GOT3 (cell line): ENCODE measurements at places on chromosomes 16 and 17.
A peak's percentile ranks its signal among the peaks of the same experiment; 100 is the strongest.

DNA sequence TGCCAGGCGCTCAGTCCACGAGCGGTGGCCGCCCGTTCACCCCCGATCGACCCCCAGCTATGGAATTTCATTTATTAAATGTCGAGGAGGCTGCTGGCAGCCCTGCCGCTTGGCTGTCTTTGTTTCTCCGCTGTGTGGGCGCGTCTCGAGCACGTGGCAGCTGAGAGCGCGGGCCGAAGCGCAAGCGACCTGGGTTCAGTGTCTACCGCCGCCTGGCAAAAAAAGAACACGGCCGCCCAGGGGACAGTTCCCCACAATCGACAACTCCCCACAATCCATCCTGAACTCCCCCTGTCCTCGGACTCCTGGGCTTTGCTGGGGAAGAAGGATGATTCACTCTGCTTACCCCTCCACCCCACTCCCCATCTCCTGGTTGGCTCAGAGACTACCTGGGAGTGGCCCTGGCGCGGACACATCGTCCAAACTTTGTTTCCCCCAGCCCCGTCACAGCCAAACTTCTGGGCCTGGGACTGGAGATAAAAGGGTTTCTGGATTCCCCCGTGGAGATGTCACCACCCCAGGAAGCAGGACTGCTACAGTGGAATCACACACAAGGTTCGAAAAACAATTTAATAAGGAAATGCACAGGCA is 1.7 kb upstream of the ANKRD13B start:
- no peak for DNase-seq

DNA sequence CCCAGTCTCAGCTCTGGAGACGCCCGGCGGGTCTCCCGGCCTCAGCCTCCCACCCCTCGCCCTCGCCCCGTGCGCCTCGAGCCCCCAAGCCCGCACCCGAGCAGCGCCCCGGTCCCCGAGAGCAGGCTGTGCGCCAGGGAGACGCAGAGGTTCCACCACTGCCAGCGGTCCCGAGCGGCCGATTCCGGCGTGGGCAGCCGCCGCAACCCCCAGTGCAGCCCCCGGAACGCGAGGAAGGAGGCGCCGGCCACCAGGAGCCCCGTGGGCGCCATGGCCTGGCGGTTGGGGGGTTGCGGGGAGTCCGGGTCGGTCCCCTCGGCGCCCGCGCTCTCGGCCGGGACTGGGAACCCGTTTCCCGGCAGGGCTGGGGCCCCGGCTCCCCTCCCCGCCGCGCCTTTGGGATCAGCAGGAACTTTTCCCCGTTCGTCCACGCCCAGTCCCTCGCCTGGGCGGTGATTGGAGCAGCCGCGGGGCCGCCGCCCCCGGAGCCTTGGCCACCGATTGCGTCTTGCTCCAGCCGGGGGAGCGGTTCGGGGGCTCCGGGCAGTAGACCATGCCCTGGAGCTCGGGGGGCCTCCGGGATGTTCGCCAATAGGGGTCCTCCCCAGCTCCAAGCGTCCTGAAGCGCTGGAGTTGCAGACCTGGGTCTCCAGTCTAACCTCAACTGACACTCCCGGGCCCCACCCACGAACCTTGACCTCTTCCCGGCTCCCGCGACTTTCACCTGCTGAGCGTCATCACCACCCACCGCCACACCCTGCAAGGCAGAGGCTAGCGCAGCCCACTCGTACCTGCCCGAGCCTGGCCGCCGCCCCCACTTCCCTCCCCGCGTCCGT is at the start of gene TLCD2:
Gene TLCD2, minus strand, starts transcription at position 407 of the 836 bp plus-strand sequence. Its CDS starts 135 bp downstream, at position 272.
- no peak for DNase-seq

DNA sequence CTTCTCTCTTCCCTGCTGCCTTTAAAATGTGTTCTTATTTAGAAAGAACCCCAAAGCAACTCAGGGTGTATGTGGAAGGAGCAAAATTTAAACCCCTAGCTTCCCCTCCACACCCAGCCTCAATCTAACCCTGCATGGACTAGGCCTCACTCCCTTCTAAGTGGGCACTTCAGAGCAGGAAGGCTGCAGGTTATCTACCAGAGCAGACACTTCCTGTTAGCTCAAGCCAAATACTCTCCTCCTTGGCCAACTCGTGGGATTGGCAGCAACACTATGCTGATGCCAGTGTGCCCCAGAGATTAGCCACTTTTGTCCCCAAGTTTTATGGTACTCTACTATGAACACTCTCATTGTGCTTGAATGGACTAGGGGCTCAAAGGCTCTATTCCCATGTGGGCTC is 35.6 kb downstream of the CCDC42 start:
- no peak for DNase-seq

DNA sequence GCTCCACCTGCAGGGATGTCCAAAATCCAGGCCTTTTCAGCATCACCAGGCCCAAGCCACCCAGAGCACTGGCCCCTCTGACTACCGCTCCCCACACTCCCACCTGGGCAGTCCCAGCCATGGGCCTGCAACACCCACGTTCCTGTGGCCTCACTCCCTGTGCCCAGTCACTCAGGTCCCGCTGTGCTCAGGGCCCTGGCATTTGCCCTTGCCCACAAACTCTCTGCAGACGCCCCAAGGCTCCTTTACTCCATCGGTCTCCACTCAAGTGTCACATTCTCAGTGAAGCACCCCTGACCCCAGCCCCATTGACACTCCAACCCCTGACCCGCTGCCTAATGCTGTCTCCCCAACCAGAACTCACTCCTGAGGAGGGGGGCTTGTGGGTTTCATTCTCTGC is 23.6 kb downstream of the MPG start:
- DNase-seq: no peak

DNA sequence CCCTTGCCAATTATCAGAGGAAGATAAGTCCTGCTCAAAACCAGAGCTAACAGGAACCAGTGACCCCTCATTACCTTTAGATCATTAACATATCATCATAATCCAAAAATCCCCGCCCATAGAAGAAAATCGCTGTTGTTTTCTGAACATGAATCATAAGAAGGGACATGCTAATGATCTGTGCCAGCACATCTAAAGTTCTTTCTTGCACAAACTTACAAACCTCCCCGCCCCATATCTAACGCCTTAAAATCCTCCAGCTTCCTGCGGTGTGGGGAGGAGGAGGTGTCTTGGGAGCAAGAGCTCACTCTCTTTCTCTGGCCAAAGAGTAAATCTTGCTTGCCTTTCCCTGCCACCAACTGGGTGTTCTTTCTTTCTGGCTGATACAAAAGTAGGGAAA is 78.3 kb downstream of the IRX3 start:
- DNase-seq: no peak

DNA sequence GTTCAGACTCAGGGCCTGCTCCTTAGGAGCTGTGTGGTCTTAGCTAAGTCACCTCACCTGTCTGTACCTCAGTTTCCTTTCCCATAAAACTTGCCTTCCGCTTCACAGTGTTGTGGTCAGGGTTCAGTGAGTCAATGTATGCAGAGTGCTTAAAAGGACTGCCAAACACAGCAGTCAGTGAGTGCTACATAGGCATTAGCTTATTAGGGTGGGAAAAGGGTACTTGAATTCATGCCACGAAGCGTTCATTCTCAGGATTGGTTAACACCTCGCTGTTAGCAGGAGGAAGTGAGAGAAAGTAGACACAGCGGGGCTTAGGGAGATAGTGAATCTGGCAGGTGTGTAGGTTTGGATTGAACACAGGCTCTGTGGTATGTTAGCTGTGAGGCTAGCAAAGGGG is 155.2 kb downstream of the SHISA9 start:
- DNase-seq: no peak

DNA sequence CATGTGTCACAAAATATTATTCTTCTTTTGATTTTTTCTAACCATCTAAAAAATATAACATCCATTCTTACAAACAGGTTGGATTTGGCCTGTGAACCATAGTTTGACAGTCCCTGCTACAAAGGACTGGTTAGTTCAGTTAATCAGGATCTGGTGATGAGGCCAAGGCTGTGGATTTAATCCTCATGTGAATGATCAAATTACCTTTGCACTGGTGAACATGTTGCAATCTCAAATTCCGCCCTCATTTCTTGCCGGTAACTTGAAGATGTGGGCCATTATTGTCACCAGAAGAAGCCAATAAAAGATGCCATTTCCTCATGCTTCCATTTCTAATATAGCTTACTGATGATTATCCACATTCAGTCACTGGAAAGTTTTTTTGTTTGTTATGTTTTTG is 35.3 kb upstream of the YPEL2 start:
- no peak for DNase-seq

DNA sequence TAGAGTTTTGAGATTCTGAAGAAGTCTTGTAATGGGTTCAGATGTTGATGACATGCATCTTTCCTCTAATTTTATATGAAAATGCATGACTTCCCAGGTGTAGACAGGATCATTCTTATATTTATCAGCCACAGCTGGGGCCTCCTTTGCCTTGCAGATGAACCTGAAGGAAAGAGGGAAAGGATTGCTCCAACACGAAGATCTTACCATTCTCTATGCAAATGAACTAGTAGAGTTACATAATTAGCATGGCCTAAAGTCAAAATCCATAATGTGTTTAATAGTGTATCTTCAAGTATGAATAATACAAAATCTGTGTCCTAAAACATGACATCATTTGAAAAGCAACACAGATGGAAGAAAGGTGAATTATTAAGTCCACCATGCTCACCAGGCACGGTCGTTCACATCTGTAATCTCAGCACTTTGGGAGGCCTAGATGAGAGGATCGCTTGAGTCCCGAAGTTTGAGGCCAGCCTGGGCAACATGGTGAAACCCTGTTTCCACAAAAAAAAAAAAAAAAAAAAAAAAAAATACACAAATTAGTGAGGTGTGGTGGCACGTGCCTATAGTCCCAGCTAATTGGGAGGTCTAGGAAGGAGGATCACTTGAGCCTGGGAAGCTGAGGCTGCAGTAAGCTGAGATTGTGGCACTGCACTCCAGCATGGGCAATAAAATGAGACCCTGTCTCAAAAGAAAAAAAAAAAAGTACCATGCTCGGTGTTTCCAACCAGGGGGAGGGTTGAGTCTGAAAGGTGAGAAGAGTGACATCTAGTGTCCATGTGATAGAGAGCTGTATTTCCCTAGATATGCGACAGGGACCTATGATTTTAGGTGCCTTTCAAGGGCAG is 6.3 kb downstream of the VWA3A start:
- DNase-seq: no peak

- no peak for DNase-seq
These were observed 49.3 kb upstream of the MNT start for GRCh38 chr17:2450016-2450650.

DNA sequence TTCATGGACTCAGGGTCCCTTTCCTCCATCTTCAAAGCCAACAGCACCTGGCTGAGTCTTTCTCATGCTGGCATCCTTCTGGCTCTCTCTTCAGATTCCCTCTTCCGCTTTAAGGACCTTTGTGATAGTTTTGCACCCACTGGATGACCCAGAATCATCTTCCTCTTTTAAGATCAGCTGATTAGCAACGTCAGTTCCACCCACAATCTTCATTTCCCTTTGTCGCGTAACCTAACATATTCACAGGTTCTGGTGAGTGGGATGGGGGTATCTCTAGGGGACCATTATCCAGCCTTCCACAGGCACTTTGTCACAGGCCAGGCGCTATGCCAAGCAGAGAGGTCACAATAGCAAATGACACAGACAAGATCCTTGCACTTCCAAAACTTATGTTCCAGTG is 593.8 kb downstream of the MAF start:
- DNase-seq: no peak

DNA sequence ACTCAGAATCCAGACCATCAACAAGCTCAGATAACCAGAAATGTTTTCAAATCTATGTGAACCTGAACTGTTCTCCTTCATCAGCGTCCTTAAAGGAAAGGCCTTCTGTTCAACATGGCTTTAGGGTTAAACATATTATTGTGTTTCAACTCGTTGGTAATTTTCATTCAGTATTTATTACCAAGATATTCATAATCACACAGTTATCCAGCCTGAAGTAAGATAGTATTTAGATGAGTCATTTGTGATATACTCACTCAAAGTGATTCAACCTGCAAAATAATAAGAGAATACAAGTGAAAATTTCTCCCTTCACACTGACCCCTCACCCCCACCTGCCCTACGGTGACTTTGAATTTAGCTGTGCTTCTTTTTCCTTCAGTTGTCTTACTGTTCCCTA is 3.0 kb downstream of the CYLD start:
- no peak for DNase-seq

DNA sequence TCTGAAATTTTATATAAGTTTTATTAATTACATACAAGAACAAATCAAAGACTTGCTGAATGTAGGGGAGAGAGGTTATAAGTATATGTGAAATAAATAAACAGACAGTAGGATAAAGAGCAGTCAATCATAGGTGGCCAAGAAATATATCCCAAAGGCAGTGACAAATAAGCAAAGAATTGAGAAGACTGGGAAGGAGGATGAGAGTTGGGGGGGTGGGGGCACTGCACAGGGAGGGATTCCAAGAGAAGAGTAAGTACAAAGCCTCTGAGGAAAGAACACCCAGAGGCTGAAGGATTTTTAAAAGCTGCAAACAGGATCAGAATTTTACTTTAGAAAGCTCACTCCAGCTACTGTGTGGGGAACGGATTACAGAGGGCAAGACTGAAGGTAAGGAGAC is 2.8 kb downstream of the PELP1 start:
- DNase-seq: no peak

GRCh38 chr16:80968386-80969113 is 38.1 kb downstream of the CMC2 start:
- DNase-seq: no peak

GRCh38 chr16:12201866-12202265 is 225.3 kb downstream of the SNX29 start:
- no peak for DNase-seq

GRCh38 chr16:15899538-15900100 is 11.2 kb upstream of the CEP20 start:
- DNase-seq: no peak

DNA sequence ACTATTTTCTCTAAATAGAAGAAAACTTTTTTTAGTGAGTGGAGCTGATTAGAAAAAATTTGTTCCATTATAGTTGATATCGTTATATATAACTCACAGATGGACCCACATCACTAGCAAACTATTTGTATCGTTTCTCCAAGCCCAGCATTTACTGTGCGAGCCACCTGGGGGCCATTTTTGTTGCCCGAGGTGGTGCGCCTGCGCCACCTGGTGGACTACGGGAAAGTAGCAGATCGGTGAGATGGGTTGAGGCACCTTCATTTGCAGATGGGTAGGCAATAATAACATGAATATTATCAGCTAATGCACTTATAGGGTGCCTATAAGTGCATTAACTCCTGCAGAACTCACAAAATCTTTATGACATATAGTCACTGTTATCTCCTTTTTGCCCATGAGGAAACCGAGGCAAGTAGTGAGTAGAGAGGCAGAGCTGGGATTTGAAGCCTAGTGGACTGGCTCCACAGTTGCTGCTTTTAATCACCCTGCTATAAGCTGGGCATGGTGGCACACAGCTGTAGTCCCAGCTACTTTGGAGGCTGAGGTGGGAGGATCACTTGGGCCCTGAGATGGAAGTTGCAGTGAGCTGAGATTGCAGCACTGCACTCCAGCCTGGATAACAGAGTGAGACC is 23.2 kb upstream of the NTN1 start:
- peak; percentile 8 for DNase-seq

GRCh38 chr17:82489851-82490511 is 29.6 kb upstream of the FOXK2 start:
- DNase-seq: no peak

- no peak for DNase-seq
These were observed 333.1 kb upstream of the GOT2 start for GRCh38 chr16:59067205-59067604.
